Sciatic nerve (tissue), 2 donors: ENCODE measurements at places on chromosomes 3 and 15. TPM values are rescaled to one million over a fixed set of nuclear protein-coding genes. Genes with fewer than 3 reads are reported as not detected.

ADGRG7 gene
- not detected for total RNA-seq

DNA sequence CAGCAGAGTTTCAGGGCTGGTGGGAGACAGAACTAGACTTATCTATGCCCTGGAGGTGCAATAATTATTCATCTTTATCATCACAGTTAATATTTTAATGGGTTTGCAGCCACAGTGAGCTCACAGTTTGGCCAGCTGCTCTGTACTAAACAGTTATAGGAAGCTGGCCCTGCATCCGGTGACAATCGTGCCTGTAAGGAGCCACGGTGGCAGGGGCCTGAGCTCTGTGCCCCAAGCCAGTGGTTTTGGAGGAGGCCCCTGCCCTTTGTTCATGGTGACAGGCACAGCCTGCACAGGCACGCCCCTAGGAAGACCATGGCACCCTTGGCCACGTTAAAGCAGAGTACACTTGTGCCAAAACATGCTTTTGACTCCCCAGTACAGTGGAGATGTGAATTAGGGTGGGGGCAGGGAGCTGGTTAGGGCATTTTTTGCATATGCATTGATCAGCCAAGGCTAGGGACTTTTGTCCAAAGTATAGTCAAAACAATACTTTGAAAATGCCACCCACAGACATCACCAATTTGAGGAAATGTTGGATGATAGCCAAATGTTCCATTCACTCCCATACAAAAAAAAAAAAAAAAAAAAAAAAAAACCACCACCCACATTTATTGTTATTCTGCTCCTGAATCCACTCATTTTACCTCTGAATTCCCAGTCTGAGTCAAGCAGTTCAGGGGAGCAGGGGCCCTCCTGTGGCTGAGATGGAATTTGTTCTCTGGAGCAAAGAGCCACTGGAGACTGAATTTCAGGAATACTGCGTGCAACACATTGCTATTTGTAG is 3.4 kb upstream of the RFTN1 start:
- DNase-seq, result no peak

ACVR2B gene
- 13.1 TPM for total RNA-seq

DNA sequence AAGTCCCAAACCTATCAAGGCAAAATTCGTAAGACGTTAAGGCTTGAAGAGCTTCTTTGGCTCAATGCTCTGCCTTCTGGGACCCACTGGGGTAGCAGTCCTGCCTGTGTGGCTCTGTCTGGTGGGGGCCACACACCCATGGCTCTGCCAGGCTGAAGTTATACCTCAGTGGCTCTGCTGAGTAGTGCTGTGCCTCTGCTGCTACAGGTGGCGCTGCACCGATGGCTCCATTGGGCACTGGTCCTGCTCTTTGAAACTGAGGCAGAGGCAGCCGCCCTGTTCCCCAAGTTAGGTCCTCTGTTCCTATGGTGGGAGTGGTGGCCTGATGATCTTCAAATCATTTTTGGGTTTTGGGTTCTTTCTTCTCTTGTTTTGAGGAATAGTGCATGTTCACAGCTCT is 68.0 kb upstream of the AP4E1 start:
- DNase-seq, result no peak

DNA sequence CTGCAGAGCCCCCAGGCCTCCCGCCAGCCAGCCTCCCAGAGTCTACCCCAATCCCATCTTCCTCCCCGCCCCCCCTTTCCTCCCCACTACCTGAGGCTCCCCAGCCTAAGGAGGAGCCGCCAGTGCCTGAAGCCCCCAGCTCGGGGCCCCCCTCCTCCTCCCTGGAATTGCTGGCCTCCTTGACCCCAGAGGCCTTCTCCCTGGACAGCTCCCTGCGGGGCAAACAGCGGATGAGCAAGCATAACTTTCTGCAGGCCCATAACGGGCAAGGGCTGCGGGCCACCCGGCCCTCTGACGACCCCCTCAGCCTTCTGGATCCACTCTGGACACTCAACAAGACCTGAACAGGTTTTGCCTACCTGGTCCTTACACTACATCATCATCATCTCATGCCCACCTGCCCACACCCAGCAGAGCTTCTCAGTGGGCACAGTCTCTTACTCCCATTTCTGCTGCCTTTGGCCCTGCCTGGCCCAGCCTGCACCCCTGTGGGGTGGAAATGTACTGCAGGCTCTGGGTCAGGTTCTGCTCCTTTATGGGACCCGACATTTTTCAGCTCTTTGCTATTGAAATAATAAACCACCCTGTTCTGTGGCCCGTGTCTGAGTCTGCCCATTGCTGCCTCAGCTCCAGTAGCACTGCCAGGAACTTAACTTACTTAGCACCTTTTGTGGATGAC is 32.2 kb downstream of the PTPN23 start:
- DNase-seq, result no peak

- DNase-seq, result no peak
Measured at GRCh38 chr3:185729337-185730055, 95.3 kb downstream of the IGF2BP2 start.
